ENCODE measurements at places on chromosomes 3 and 15. TPM values are rescaled to one million over a fixed set of nuclear protein-coding genes. Genes with fewer than 3 reads are reported as not detected.
A peak's percentile ranks its signal among the peaks of the same experiment; 100 is the strongest.

CPNE4 gene
- total RNA-seq: not detected

CLDN18 gene
- not detected for total RNA-seq

CLDN16 gene
- 0.27 TPM for total RNA-seq

PLCL2 gene
- not detected for total RNA-seq

IGSF11 gene
- 0.37 TPM for total RNA-seq

MNS1 gene
- 2.6 TPM for total RNA-seq

GPR149 gene
- not detected for total RNA-seq

ABCC5 gene
- 22.4 TPM for total RNA-seq

MFGE8 gene
- 409 TPM for total RNA-seq

SLC12A1 gene
- total RNA-seq: not detected

CAND2 gene
- not detected for total RNA-seq

DNA sequence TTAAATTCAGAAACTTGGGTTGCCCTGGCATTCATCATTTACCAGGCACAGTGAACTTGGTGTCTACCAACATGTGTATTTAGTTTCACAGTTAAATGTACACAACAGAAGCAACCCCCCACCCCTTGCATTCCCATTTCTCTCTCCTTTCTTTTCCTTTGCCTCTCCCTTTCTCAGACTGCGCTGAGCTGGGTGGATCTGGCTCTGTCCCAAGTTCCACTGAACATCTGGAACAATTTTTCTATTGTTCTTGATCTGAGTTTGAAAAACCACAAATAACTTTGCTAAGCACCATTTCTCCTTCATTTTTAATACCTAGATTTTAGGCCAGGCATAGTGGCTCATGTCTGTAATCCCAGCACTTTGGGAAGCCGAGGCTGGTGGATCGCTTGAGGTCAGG is 242.2 kb downstream of the ABHD5 start:
- H3K4me1 ChIP-seq: no peaks in the 10 kb centered on the region
- DNase-seq: no peak
- H3K27ac ChIP-seq: no peak overlapping the region
- H3K36me3 ChIP-seq: no peaks in the 10 kb centered on the region
- no peaks in the 10 kb centered on the region for H3K27me3 ChIP-seq
- no peak overlapping the region for H3K4me3 ChIP-seq

GRCh38 chr15:101194546-101195125 is 57.2 kb downstream of the CHSY1 start:
- no peak for DNase-seq
- H3K36me3 ChIP-seq: no peaks in the 10 kb centered on the region
- no peaks in the 10 kb centered on the region for H3K4me1 ChIP-seq
- H3K27ac ChIP-seq: no peak overlapping the region

GRCh38 chr3:53085476-53085875 is 39.6 kb upstream of the SFMBT1 start:
- peaks cover 11% of the 10 kb centered on the region for H3K4me1 ChIP-seq
- H3K27ac ChIP-seq: no peak overlapping the region
- no peak for DNase-seq
- no peak overlapping the region for H3K4me3 ChIP-seq
- H3K27me3 ChIP-seq: no peaks in the 10 kb centered on the region

GRCh38 chr3:5190147-5190791 is 2.8 kb downstream of the EDEM1 start:
- no peak for DNase-seq
- peaks cover 29% of the 10 kb centered on the region for H3K4me1 ChIP-seq
- no peak overlapping the region for H3K4me3 ChIP-seq

GRCh38 chr15:64051407-64052259 is 5.3 kb upstream of the DAPK2 start:
- peak; percentile 49 for DNase-seq
- H3K27ac ChIP-seq: no peak overlapping the region
- no peaks in the 10 kb centered on the region for H3K36me3 ChIP-seq
- no peak overlapping the region for H3K4me3 ChIP-seq
- H3K4me1 ChIP-seq: peaks cover 20% of the 10 kb centered on the region

- H3K27me3 ChIP-seq: no peaks in the 10 kb centered on the region
- H3K4me3 ChIP-seq: no peak overlapping the region
- no peak overlapping the region for H3K27ac ChIP-seq
- H3K36me3 ChIP-seq: no peaks in the 10 kb centered on the region
- DNase-seq: no peak
- no peaks in the 10 kb centered on the region for H3K4me1 ChIP-seq
Observed at GRCh38 chr3:89368846-89369245, 261.4 kb downstream of the EPHA3 start.

DNA sequence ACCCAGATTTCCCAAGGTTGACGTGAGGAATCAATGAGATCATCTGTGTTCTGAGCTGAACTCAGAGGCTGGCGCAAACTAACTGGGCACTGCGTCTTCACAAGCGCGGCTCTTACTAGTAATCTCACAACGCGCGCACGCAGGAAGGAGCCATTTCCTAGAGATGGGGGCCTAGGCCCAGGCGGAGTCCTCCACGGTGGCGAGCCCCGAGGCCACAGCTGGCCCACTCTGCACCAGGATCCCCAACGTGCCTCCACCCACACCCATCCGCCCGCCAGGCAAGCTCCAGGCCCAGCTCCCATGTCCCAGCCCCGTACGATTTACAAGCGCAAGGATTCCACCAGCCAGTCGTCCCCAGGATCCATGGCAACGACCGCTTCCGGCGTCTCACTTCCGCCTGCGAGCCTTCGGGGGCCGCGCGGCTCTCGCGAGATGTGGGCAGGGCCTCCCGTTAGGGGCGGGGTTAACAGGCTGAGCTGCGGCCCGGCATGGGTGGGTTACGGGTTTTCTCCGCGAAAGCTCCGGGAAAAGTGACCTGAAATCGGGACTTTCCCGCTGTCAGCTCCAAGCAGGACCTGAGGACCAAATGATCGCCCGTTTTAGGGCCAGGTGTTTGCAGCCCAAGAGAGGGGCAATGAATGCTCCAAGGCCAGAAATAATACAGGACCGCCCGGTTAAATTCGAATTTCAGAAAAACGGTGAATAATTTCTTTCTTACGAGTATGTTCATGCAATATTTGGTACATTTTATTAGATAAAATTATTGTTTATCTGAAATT is at the start of gene WDR73:
Gene WDR73, minus strand, starts transcription at position 374 of the 779 bp plus-strand sequence. Its CDS starts 9 bp downstream, at position 365.
- peak within 1 kb of the TSS; percentile 98 for H3K27ac ChIP-seq
- H3K36me3 ChIP-seq: peaks cover 2% of the 10 kb centered on the region
- peak within 1 kb of the TSS; percentile 62 for H3K4me3 ChIP-seq
- H3K4me1 ChIP-seq: peaks cover 9% of the 10 kb centered on the region
- DNase-seq: peak; percentile 93
- no peaks in the 10 kb centered on the region for H3K27me3 ChIP-seq

DNA sequence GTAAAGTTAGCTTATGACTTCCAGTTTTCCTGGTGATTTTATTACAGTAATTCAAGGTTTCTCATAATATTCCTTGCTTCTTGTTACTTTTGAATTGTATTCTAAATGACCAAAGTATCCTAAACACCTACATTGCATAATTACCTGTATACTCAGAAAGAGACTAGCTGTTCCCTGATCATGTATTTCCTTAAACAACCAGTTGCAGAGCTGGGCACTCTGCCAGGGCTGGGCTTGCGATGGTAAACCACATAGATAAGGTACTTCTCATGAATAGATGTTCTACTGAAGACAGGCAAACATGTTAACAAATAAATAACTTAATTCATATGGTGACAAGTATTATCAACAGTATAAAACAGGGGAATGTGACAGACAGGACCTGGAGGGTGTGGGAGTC is 142.3 kb upstream of the WNT5A start:
- no peaks in the 10 kb centered on the region for H3K4me1 ChIP-seq
- H3K4me3 ChIP-seq: no peak overlapping the region
- no peaks in the 10 kb centered on the region for H3K36me3 ChIP-seq
- no peak for DNase-seq
- no peaks in the 10 kb centered on the region for H3K27me3 ChIP-seq
- no peak overlapping the region for H3K27ac ChIP-seq

DNA sequence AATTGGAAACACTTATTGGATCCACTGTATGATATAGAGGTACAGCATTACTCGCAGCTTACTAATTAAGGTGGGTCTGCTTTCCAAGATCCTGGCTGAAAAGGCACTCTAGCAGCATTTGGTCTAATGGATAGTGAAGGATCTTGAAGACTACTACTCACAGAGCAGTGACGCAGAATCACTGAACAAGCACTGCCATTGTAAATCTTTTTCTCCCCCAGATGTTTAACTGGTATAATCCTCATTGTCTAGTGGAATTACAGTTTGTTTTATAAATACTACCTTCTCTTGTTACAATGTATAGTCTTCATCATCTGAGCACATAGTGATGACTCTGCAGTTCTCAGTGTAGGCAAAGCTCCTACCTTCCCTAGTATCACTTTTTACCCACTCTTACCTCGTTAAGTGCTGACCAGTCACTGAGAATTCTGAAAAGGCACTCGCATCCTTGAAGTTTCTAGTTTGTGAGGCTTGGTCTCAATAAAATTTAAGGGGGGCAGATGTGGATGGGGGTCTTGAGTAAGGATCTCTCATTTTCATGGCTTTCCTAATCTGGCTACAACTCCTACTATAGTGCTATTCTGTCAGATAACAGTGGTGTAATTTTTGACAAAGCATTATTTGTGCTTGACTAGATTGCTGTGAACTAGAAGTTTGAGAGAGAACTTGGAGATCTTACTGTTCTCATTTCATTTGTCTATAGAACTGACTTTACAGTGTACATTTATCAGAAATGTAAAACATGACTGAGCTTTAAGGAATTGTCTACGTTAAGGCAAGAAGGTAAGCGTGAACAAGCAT is 23.2 kb downstream of the MAPK6 start:
- H3K27me3 ChIP-seq: no peaks in the 10 kb centered on the region
- no peak overlapping the region for H3K4me3 ChIP-seq
- peaks cover 20% of the 10 kb centered on the region for H3K4me1 ChIP-seq
- peak overlapping the region; percentile 37 for H3K27ac ChIP-seq

DNA sequence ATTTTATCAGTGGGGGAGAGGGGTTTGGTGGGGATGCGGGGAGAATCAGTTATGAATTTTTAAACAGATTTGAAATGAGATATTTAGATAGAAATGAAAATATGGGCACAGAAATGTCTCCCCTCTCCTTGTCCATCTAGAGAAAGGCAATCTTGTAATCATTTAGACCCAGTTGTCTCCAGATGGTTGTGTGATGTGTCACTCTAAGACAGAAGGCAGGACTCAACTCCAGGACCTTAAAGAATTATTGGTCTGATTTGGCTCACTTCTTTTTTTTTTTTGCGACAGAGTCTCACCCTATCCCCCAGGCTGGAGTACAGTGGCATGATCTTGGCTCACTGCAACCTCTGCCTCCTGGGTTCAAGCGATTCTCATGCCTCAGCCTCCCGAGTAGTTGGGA is 77.2 kb downstream of the EOMES start:
- no peak overlapping the region for H3K27ac ChIP-seq
- no peak for DNase-seq
- H3K27me3 ChIP-seq: no peaks in the 10 kb centered on the region
- peaks cover 14% of the 10 kb centered on the region for H3K4me1 ChIP-seq

DNA sequence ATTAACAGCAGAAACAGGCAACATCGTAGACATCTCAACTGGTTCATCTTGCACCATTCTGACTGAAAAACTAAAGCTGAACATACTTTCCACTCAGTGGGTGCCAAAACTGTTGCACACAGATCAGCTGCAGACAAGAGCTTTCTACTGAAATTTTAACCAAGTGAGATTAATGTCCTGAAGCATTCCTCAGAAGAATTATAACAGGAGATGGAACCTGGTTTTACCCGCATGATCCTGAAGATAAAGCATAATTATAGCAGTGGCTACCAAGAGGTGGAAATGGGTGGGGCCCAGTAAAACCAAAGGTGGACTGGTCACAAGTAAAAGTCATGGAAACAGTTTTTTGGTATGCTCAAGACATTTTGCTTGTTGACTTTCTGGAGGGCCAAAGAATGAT is 858.8 kb downstream of the FHIT start:
- no peaks in the 10 kb centered on the region for H3K4me1 ChIP-seq
- no peak overlapping the region for H3K27ac ChIP-seq
- DNase-seq: no peak
- no peak overlapping the region for H3K4me3 ChIP-seq

DNA sequence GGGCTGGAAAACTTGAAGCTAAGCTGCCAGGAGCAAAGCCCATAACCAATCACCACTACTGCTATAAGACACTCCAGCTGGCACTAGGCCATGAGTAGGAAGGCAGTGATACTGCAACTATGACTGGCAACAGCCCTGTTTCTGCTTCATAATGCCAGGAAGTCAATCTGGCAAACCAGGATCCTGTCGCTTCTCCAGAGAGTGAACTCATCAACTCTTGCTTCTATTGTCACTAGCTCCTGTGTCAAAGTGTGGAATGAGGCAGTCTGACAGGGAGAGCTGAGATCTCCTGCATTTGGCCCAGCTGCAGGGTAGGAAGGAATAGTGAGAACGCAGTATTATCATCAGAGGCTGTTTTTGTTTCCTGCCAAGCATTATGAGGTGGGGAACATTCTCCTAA is 105.3 kb downstream of the CTNNB1 start:
- H3K27me3 ChIP-seq: no peaks in the 10 kb centered on the region
- H3K4me3 ChIP-seq: no peak overlapping the region
- no peaks in the 10 kb centered on the region for H3K36me3 ChIP-seq
- DNase-seq: no peak
- H3K4me1 ChIP-seq: no peaks in the 10 kb centered on the region
